ENCODE measurements at places on chromosomes 7 and 10.

GRCh38 chr7:155692317-155692716, 47.9 kb downstream of the RBM33 start:
- DNase-seq = no peak

DNA sequence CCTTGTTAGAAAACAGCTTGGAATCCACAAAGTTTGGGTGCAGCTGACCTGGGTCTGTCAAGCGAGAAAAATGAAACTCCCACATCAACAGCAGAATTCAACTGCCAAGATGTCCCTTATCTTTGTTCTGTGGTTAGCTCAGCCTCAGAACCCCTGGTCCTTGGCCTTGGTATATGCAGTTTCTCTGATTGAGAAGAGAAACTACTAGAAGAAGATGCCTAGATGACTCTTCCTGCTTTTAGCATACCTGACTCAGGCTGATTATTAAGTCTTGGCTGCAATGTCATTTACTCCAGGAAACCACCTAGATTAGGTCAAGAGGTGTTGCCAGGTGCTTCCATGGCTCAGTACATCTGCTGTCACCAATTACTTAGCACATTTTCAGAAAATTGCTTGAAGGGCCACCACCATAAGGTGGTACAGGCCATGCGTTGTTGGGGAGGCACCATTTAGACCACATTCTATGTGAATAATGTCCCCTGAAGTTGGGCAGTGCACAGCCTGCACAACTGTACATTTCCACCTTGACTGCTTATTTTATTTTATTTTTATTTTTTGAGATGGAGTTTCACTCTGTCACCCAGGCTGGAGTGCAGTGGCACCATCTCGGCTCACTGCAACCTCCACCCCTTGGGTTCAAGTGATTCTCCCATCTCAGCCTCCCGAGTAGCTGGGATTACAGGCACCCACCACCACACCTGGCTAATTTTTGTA, 59.4 kb upstream of the ZNF438 start:
- no peak for DNase-seq

DNA sequence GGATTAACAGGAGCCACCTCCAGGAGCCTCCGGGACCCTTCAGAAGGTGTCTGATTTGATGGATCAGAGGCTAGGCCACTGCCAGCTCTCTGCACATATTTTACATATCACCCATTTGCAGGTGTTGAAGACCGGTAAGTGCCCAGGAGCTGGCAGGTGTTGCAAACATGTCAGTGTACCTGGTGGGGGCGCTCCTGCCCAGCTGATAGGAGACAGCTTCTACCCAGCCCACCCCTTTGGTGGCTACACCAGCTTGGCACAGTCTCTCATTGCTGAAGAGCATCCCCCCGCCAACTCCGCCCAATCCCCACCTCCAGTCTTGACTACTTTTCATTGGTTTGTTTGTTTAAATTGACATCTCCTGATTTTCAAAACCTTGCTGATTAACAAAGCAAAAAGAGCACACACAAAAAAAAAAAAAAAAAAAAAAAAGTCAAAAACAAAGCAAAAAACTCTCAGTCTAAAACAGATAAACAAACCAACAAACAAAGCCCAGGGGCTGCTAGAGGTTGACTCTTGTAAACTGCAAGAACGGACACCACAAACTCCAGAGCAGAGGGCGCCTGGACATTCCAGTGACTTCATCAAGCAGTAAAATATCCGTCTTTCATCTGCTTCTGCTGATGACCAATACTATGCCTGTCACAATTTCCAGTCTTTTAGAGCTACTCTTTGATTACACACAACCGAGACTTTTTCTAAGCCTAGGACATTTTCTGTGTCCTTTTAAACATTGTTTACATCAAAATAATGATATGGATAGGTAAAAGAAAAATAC, 275.3 kb downstream of the NRG3 start:
- no peak for DNase-seq

- DNase-seq = no peak
Observed at GRCh38 chr7:103388469-103389140, 41.2 kb downstream of the PSMC2 start.

DNA sequence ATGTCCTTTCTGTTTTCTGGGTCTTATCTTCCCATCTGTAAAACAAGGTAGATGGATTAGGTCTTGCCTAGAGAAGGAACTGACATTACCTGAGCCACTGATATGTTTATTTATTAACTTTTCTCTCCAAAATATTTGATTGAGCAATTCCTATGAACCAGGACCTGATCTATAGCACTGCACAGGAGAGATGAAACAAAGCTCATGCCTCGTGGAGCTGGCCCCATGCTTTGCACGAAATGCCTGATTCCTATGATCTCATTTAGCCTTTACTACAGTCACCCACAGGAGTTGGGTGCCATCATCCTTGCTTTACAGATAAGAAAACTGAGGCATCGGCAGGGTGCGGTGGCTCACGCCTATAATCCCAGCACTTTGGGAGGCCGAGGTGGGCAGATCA, 48.2 kb upstream of the ZMIZ1 start:
- no peak for DNase-seq

DNA sequence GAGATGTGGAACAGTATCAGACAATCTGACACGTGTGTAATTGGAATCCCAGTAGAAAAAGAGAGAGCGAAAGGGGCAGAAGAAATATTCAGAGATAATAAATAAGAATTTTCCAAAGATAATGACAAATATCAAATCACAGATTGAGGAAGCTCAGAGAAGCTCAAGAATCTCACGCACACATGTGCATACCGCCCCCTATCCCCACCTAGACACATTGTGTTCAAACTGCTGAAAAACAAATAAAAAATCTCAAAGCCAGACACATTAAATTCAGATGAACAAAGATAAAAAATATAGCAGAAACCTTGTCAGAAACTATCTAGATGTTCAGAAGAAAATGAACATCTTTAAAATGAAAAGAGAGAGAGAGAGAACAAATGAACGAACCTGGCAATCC, 17.2 kb downstream of the SFR1 start:
- DNase-seq = no peak

GRCh38 chr10:34295142-34295548, 520.0 kb downstream of the PARD3 start:
- peak; percentile 70 for DNase-seq

DNA sequence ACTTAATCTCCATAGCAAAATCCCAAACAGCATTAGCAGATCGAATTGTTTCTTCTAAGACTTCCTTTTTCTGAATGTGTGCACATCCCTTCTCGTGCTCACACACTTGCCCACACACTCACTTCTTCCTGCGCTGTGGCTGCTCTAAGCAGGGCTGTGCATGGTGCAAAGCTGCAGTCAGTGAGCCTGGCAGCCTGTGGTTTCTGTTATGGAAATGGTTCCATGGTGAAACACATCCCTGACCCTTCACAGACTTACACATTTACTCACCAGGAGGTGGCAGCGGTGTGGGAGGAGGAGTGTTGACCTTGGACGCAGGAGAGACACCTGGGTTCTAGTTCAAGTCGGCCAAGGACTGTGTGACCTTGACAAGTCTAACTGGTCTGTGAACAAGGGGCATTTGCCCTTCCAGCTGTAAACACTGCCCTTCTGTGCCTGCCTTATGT, 24.9 kb downstream of the MTURN start:
- DNase-seq = peak; percentile 34

DNA sequence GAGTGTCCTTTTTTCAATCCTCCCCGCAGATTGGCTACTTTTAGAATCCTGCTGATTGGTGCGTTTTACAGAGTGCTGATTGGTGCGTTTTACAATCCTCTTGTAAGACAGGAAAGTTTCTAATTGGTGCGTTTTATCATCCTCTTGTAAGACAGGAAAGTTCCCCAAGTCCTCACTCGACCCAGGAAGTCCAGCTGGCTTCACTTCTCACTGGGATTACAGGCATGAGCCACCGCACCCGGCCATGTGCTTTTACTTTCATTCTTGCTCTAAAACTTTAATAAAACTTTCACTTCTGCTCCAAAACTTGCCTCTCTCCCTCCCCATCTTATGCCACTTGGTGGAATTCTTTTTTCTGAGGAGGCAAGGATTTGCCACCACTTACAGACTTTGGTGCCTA, 17.0 kb upstream of the WAPL start:
- DNase-seq = peak; percentile 25

- no peak for DNase-seq
Observed at GRCh38 chr7:47885309-47885986, 62.8 kb downstream of the PKD1L1 start.

GRCh38 chr10:125878957-125879835, 1.9 kb downstream of the DHX32 start:
- DNase-seq = peak; percentile 67

GRCh38 chr10:88642963-88643362, 21.3 kb upstream of the LIPF start:
- peak; percentile 42 for DNase-seq

GRCh38 chr10:132296666-132297443, 10.9 kb downstream of the STK32C start:
- DNase-seq = no peak

GRCh38 chr7:152956006-152956405, 196.5 kb downstream of the ACTR3B start:
- DNase-seq = no peak

GRCh38 chr7:135328526-135328925, 94.9 kb downstream of the STRA8 start:
- DNase-seq = no peak

GRCh38 chr10:62491597-62491996, 117.4 kb downstream of the ZNF365 start:
- no peak for DNase-seq

GRCh38 chr7:7354674-7355073, 172.3 kb downstream of the C1GALT1 start:
- DNase-seq = no peak

DNA sequence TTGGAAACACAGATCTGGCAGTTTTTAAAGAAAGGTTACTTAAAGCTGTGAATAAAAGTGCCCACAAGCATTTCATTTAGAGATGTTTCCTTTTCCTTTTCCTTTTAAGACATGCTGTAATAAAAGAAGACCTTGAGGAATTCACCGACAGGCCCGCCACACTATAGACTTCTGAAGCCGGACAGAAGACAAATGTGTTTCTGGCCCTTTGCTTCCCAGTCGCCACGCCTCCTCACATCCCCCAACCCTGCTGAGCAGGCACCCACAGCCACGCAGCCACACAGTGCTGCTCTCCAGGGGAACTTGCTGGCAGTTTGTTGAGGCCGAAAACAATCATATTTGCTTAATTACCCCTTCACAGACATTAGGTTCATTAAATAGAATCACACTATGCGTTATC, 83.4 kb downstream of the SLC25A13 start:
- DNase-seq = no peak

DNA sequence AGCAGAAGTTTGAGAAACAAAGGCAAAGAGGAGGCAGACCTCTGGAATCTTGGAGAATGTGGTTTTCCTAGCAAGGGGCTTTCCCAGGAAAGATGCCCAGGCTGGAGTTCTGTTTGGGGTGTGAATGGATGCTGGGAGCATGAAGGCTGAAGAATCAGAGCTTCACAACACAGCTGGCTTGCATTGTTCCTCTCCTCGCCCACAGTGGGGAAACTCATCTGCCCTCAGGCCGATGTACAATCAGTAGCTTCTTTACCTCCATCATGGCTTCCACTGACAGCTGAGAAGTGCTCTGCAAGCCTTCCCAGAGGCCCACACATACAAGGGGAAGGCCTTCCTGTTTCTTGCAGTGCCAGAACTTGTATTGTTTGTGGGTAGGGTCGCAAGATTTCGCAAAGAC, 90.8 kb upstream of the HECTD2 start:
- no peak for DNase-seq

DNA sequence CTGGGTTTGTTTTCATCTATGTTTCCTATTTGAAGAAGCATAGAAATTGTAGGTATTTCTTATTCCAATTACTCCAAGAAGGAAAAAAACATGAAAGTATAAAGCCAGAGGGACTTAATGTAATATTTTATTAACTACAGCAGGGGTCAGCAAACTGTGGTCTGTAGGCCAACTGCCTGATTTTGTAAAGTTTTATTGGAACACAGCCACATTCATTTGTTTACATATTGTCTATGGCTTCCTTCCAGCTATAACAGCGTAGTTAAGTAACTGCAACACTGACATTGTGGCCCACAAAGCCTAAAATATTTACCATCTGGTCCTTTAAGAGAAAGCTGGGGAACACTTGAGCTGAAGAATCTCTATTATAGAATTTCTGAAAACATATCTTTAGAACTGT, 306.2 kb downstream of the BICC1 start:
- peak; percentile 78 for DNase-seq

GRCh38 chr7:137628216-137628615, 218.6 kb downstream of the DGKI start:
- DNase-seq = no peak

- no peak for DNase-seq
Observed at GRCh38 chr7:156703209-156703608, 62.6 kb downstream of the RNF32 start.

- DNase-seq = no peak
Observed at GRCh38 chr7:156177422-156178055, 365.3 kb upstream of the SHH start.

GRCh38 chr10:34705563-34705962, 109.5 kb downstream of the PARD3 start:
- DNase-seq = no peak

DNA sequence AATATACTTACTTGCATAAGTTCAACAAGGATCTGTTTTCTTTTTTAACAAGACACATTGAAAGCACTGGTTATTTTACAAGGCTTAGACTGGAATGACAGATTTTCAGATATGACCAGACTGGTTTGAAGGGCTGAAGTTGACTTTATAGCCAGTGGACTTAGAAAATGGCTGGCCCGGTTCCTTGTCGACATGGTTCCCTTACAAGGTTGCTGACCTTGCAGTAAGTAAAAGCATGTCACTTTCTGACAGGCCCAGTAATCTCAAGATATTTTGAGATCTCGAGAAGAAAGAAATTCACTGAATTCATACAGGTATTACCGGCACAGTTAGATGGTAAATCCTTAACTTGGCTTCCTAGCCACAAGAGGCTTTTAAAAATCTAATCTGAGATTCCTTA, 136.5 kb downstream of the COBL start:
- DNase-seq = no peak

- no peak for DNase-seq
Observed at GRCh38 chr10:95496246-95496911, 64.8 kb downstream of the SORBS1 start.

GRCh38 chr10:4541292-4541691, 284.7 kb upstream of the AKR1E2 start:
- DNase-seq = peak; percentile 98

GRCh38 chr10:116634126-116634975, 13.6 kb downstream of the PNLIPRP2 start:
- no peak for DNase-seq

- no peak for DNase-seq
Observed at GRCh38 chr7:20607216-20607615, 8.3 kb upstream of the ABCB5 start.

DNA sequence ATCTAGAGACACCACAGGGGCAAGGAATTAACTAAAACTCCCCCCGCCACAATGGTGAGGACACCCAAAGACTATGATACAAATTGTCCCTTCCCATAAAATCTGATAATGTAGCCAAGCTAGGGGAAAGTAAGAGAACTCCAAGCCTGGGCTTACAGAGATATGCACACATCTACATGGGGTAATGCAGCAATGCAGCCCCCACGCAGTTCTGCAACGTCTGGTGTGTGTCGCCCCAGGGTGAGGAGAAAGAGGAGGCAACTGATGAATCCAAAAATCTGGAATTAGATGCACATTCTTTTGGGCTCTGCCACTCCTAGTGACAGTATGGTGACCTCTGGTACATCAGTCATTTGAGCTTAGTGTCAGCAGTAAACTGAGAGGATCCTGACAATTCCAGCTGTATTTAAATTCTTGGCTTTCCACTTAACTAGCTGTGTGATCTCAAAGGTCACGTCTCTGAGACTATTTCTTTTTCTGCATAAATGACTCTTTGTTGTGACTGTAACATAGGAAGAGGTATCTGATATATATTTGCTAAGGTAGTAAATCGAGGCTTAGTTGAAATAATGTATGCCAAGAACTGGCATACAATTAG, 51.5 kb downstream of the PIP4K2A start:
- DNase-seq = no peak
